ENCODE measurements at places on chromosomes 16 and 17.

DNA sequence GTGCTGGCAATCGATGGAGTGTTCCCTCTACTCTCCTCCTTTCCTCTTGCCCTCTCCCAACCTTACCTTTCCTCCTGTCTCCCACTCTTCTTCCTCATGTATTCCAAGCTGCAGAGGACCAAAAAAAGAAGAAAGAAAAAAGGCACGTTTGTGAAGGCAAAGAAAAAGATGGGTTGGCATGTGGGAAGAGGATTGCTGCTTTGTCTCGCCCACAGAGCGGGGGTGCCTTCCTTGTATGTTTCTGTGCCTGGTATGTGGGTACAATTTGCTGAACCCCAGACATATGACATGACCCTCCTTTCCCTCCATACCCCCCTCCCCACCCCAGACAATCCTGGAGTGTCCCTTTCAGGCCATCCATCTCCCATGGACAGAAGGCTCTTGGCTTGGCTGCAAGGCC lies 13.1 kb upstream of the CTCF start:
- no peak for DNase-seq

DNA sequence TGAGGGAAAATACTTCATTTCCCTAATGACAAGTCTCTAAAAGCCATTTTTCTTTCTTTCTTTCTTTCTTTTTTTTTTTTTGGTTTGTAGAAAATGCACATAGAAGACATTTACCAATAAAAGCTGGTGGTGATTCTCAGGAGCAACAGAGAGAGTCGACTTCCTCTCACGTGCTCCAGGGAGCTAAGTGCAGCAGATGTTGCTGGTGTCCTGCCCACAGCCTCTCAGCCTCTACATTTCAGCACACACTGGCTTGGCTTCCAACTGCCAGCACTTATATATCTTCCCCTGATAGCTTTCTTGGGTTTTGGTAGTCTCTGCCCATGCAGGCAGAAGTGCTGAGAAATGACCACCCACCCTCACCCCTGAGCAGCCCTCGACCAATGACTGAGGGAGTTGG lies 58.4 kb upstream of the MARCHF10 start:
- DNase-seq, result no peak

DNA sequence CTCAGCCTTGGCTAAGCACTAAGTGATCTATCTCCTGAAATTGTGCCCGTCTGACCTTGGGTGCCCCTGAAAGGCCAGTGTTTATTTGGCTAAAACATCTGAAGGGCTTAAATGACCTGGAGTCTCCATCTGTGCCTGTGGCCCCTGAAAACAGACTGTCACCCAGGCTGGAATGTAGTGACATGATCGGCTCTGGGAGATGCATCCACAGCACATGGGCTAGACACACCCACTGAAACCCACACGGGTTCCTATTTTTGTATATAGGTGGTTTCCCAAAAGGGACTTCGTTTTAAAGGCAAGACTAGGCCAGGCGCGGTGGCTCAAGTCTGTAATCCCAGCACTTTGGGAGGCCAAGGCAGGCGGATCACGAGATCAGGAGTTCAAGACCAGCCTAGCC lies 13.5 kb downstream of the CEP295NL start:
- no peak for DNase-seq

DNA sequence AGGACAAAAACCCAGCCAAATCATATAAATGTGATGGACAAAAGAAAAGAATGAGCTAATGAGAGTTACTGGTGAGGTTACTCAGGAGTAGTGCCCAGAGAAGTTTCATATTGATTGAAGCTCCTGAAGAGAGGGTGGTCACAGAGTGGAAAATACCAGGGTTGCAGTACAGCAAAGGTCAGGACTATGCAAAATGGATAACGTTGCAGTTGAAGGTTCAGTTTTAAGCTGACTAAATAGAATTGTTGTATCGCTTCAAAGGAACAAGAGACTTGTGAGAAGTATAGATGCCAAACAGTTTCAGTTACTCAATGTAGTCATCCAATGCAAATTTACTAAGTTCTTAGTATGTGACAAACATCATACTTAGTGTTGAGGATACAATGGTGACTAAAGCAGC lies 47.1 kb downstream of the ABCA8 start:
- DNase-seq, result no peak

- DNase-seq, result no peak
These were observed 44.9 kb upstream of the XYLT1 start for GRCh38 chr16:17515421-17516210.

DNA sequence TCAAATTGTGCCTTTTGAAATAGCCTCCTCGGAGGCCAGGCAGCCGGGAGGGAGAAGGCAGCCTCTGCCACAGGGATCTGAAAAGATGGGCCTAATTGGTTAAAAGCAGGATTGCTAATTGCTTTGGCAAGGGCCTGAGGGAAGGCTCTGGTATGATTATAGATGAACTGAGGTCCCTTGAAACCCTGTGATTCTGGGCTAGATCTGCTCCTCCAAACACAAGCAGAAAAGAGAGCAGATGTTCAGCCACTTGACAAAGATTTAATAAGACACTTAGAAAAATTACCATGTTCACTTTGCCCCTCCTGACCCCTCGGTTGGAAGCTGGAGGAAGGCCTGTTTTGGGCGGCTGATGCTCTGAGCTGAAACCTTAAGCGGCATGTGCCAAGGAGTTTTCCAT lies 209.5 kb upstream of the MPHOSPH6 start:
- no peak for DNase-seq

GRCh38 chr17:8659758-8660410 lies 29.4 kb upstream of the MYH10 start:
- no peak for DNase-seq

DNA sequence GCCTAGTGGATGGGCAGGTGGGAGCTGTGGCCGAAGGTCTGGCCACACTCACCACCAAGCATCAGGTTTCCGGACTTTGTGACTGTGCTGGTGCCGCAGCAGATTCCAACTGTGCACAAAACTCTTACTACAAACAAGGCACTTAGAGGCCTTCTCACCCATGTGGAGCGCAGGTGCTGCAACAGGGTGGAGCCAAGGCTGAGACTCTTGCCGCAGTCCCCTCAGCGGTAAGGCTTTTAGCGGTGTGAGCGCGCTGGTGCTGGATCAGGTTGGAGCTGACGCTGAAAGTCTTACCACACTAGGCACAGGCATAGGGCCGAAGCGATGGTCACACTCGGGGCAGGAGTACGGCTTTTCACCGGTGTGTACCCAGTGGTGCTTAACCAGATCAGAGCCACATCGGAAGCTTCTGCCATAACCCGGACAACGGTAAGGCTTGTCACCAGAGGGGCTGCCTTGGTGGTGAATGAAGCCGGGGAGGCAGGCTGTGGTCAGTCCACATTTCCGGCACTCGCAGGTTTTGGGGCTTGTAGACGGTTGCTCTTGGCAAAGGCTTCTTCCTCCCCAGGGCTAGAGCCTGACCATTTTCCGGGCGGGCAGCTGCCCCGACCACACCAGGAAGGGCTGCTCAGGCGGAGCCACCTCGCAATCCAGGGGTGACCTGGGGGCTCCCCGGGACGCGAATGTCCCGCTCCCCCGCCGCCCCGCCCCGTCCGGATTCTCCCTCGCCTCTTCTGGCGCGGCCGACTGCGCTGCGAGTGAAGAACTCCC lies 1.0 kb upstream of the ARMC5 start:
- no peak for DNase-seq

- no peak for DNase-seq
These were observed 25.1 kb downstream of the MAPK8IP3 start for GRCh38 chr16:1731073-1731472.
